T-helper 2 cell treated with Interferon-gamma antibody and Interleukin-4, amounts not matched to agents 100 ng/mL and 5 ng/mL, for 36 hours (primary cell): ENCODE measurements at places on chromosomes 13 and 19. TPM values are rescaled to one million over a fixed set of nuclear protein-coding genes. Genes with fewer than 3 reads are reported as not detected.

The ZNF554 gene
- total RNA-seq = 2.9 and 3.4 TPM in 2 replicates

The LRFN3 gene
- total RNA-seq = 9.7 and 11.4 TPM in 2 replicates

The KRI1 gene
- 56.2 and 61.4 TPM in 2 replicates for total RNA-seq

The C19orf85 gene
- total RNA-seq = not detected in 2 replicates

The SLC6A16 gene
- 3.5 and 3.8 TPM in 2 replicates for total RNA-seq

The PRTN3 gene
- total RNA-seq = not detected in 2 replicates

The URI1 gene
- 52.6 and 53.1 TPM in 2 replicates for total RNA-seq

The ZNF677 gene
- 1.7 and 2.7 TPM in 2 replicates for total RNA-seq

The KLK4 gene
- not detected in 2 replicates for total RNA-seq

The FSD1 gene
- total RNA-seq = 12.6 and 13.8 TPM in 2 replicates

The DHDH gene
- total RNA-seq = 0.52 and 0.75 TPM in 2 replicates

The NALCN gene
- not detected in 2 replicates for total RNA-seq

The ATF5 gene
- total RNA-seq = 10.7 and 11.3 TPM in 2 replicates

The F10 gene
- not detected in 2 replicates for total RNA-seq

The LAIR2 gene
- 10.4 and 13.7 TPM in 2 replicates for total RNA-seq

The GTF2F1 gene
- 60.9 and 63.2 TPM in 2 replicates for total RNA-seq

The MIA gene
- 0.57 and 0.59 TPM in 2 replicates for total RNA-seq

The ZNF530 gene
- total RNA-seq = 7.6 and 7.7 TPM in 2 replicates

The ZFR2 gene
- 0.25 and 0.30 TPM in 2 replicates for total RNA-seq

The SCGB2B2 gene
- 0.25 and 0.77 TPM in 2 replicates for total RNA-seq

The CGB7 gene
- total RNA-seq = not detected in 2 replicates

The EFNA2 gene
- total RNA-seq = not detected in 2 replicates

The KLF2 gene
- total RNA-seq = 216 and 219 TPM in 2 replicates
